Activated naive CD4-positive, alpha-beta T cell treated with anti-CD3 and anti-CD28 coated beads, Interleukin-2, amount 50 U/mL, for 16 hours (primary cell): ENCODE measurements at places on chromosomes 2 and 18.

DNA sequence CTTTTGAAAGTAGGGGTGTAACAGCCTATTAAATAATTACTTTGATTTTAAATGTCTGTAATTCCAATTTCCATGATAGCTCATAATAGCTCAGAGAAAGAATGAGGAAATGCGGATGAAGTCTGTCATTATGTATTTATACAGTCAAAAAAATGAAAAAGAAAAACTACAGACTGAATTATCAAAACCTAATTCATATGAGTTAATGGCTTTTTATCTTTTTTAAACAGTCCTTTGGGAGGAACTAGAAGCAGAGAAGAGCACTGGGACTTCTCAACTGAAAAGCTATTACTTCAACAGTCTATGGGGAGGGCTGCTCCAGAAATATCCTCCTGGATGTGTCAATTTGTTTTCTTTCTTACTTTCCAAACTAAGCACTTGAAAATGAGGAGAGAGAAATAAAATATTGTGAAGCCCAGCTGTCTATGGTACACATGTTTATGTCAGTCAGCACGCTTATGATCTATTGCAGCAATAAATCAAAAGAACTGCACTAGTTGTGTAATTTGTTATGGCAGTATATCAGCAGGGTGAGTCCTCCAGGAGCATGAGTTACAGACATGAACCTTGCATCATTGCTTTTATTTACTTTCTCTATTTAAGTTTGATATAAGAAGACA lies 1550.2 kb downstream of the LRP1B start:
- no peak for DNase-seq

- DNase-seq: no peak
Observed at GRCh38 chr2:226845386-226846116, 9.7 kb downstream of the RHBDD1 start.

DNA sequence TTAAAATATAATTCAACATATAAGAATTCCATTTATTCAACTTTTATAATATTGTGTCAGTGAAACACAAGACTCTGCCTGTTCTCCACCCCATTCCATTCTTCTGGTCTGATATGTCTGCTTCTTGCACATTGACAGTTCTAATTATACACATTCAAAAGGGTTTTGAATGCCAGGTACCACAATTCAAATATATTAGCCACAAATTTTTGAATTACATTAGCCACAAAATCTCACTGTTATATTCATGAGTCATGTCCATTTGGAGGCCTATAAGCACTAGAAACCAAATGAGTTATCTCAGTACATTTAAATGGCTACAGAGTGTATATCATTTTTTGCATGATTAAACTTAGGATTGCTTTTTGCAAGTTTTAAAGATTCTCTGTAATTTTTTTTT lies 72.1 kb downstream of the CCDC150 start:
- no peak for DNase-seq

DNA sequence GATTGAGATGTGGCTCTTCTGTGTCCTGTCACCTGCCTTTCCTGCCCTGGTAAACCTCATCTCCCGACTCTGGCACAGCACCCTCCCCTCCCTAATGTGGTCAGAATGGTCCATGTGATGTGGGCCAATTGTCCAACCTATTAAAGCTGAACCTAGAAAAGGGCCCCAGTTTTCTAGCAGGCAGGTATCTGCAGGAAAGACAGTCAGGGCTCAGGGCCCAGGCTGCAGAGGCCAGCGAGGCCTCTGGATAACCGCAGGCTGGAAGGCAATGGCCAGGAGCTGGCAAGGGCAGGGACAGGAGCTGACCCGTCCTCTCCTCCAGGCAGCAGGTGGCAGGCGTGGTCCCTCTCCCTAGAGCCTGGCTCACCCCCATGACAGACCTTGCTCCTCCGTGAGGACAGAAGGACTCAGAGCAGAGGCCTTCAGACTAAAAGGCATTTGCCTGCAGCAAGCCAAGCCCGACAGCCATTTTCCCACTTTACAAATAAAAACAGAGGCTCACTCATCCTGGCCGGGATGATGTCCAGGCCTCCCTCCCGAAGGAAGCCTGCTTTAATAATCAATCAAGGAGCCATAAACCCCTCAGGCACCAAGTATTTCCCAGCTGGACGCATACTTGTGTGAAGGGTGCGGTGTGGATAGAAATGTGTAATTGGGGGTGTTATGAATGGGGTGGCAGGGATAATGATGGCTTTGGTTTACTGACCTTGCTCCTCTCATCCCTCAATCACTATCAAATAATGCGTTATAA lies 107.1 kb downstream of the TWIST2 start:
- DNase-seq: no peak

- no peak for DNase-seq
Observed at GRCh38 chr18:36449451-36449850, 151.9 kb downstream of the FHOD3 start.

DNA sequence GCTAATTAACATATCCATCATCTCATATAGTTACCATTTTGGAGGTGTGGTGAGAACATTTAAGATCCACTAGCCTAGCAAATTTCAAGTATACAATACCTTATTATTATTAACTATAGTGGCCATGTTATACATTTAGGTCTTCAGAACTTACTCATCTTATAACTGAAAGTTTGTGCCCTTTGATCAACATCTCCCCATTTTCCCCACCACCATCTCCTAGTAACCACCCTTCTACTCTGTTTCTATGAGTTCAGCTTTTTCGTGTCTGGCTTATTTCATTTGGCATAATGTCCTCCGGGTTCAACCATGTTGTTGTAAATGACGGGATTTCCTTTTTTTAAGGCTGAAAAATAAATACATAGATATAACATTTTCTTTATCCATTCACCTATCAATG lies 15.9 kb downstream of the NEURL3 start:
- no peak for DNase-seq

GRCh38 chr2:128786741-128787478 lies 468.2 kb upstream of the HS6ST1 start:
- no peak for DNase-seq

GRCh38 chr2:136246086-136246669 lies 128.2 kb upstream of the CXCR4 start:
- DNase-seq: no peak

GRCh38 chr2:113175042-113175628 lies 1.4 kb downstream of the PSD4 start:
- peak; percentile 41 for DNase-seq

DNA sequence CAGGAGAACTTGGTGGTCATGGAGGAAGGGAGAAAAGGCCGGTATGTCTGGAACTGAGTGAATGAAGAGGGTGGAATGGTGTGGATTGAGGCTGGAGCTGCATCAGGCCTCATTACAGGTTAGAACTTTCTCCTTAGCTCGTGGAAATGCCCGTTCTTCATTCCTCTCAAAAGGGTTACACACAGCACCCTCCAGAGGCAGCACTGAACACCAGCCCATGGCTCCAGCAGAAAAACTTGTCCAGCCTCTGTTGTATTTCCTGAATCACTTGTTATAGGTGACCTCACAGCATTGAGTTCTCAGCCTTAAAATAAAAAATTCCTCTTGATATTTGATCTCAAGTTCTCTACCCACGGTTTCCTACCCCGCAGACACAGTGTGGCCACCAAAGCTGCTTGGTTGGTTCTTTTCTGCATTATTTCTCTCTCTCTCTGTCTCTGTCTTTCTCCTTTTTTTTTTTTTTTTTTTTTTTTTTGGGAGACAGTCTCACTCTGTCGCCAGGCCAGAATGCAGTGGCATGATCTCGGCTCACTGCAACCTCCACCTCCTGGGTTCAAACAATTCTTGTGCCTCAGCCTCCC lies 89.6 kb downstream of the ITGB1BP1 start:
- no peak for DNase-seq

DNA sequence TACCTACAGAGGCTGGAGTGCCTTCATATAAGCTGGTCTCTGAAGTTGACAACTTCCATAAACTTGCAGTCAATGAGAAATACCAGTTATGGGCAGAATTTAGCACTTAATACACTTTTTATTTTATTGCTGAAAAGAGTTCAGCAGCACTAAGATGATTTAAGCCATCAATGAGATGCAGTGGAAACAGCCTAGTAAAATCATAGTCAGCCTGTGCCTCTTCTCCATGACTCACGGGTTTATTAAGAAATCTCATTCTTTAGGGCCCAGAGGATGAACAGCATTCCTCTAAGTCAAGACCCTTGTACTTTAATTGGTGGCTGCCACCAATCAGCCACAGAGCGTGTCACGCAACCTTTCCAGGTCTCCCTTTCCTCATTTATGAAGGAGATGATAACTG lies 1357.9 kb upstream of the CELF4 start:
- no peak for DNase-seq

DNA sequence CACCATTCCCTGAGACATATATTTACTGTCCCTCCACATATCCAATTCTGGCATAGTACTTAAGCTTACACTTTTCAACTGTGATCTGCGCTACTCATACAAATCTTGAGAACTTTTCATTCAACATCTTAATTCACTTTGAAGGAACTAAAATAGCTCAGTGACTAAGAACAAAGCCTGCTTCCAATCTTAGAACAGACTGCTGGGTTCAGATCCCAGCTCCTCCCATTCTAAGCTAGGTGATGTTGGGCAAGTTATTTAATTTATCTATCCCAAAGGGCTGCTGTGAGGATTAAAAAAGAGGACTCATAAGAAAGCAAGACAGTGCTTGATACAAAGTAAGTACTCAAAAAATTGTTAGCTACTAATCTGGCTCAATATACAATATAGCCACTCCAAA lies 57.9 kb downstream of the UGP2 start:
- no peak for DNase-seq

DNA sequence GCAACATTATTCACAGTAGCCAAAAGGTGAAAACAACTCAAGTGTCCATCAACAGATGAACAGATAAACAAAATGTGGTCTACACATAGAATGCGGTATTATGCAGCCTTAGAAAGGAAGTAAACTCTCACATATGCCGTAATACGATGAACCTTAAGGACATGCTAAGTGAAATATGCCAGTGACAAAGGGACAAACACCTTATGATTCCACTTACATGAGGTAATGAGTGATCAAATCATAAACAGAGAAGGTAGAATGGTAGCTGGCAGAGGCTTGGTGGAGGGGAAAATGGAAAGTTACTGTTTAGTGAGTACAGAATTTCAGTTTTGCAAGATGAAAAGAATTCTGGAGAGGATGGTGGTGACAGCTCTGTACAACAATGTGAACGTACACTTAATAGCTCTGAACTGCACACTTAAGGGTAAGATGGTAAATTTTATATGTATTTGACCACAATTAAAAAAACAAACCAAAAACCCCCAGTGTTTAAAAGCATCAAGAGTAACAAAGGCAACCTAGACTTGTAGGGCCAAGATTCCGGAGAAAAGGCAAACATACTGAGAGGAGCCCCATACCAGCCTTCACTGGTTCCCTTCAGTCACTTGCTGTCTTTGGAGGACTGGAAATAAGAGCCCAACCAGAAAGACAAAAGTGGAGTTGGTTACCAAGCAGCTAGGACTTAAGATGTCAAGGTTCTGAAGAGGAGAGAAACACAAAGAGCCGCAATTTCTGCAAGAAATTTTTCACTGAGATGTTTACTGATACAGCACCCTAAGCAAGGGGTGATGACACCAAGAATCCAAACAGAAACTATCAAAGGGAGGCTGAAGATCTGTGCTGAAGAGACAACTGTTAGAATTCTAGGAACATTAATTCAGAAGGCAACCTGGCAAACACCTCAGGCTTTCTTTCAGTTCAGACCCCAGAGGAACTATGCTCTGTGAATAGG lies 61.3 kb downstream of the CUL3 start:
- DNase-seq: no peak

DNA sequence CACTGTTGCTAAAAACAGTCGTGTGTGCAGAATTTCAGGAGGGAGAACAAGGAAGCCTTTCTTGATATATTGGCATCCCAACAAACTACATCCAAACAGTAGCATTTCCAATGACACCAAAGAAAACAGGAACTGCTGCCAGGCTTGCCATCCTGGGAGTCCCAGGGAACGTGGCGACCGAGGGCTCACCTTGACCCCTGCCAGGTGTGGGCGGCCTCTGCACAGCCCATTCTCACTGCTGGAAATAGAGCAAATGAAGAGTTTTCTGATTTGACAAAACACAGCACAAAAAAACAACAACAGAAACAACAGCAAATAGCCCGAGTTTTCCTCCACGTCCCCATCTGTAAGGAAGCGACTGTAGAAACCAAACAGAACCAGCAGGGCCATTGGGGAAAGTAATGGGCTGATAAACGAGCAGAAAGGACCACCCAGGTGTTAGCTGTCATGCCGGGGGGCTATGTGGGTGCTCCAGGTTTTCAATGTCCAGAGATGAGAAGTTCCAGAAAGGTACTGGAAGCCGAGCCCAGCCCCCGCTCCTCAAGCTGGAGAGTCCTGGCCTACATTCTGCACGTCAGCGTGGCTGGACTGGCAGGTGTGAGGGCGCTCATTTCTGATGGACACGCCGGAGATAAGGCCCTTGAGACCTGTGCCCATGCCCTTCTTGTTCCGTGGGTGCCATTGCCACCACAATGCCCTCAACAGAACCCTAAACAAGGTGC lies 80.8 kb downstream of the TWIST2 start:
- no peak for DNase-seq

DNA sequence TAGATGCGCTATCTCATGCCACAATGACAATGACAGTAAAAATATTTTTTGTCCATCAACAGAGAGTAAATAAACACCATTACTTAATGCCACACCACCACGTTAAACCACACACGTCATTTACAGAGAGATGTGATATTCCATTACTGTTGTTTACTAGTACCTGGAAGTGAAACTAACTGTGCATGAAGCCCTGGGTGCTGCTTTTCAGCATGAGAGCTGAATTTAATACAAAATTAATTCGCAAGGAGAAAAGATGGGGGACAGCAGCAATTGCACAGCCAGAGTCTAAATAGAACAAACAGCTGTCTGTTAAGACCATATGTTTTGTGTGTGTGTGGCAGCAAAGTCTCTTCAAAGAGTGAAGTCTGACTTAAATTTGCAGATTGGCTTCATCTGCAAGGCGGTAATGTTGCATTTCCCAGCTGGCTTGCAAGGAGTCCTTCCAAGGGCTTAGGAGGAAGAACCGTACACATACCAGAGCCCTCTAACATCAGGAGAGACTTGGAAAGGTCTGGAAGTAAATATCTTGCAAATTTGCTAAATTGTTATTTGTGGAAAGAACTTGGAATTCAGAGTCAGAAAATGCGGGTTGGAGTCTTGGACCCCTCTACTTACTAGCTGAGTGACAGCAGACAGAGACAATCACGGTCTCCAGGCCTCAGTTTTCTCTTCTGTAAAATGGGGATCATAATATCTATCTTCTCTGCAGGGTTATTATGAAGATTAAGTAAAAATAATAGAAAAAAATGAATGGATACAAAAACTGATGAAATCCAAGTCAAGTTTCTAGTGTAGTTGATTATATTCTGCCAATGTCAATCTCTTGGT lies 127.6 kb downstream of the ALPK2 start:
- DNase-seq: no peak

GRCh38 chr2:195498176-195498575 lies 158.8 kb upstream of the SLC39A10 start:
- DNase-seq: peak; percentile 55

- DNase-seq: no peak
Observed at GRCh38 chr18:55280503-55280902, 307.5 kb downstream of the TCF4 start.

GRCh38 chr18:22320771-22321170 lies 96.9 kb downstream of the CTAGE1 start:
- no peak for DNase-seq

- no peak for DNase-seq
Observed at GRCh38 chr2:128348701-128349100, 30.0 kb upstream of the HS6ST1 start.

GRCh38 chr2:60366135-60366712 lies 187.2 kb downstream of the BCL11A start:
- no peak for DNase-seq
